ENCODE measurements at places on chromosomes 5 and 9. TPM values are rescaled to one million over a fixed set of nuclear protein-coding genes. Genes with fewer than 3 reads are reported as not detected.

The OR1J2 gene
- not detected for total RNA-seq

The PCDHA1 gene
- not detected for total RNA-seq

The OBP2B gene
- total RNA-seq, result not detected

The OGN gene
- total RNA-seq, result 0.27 TPM

The NUTM2F gene
- not detected for total RNA-seq

DNA sequence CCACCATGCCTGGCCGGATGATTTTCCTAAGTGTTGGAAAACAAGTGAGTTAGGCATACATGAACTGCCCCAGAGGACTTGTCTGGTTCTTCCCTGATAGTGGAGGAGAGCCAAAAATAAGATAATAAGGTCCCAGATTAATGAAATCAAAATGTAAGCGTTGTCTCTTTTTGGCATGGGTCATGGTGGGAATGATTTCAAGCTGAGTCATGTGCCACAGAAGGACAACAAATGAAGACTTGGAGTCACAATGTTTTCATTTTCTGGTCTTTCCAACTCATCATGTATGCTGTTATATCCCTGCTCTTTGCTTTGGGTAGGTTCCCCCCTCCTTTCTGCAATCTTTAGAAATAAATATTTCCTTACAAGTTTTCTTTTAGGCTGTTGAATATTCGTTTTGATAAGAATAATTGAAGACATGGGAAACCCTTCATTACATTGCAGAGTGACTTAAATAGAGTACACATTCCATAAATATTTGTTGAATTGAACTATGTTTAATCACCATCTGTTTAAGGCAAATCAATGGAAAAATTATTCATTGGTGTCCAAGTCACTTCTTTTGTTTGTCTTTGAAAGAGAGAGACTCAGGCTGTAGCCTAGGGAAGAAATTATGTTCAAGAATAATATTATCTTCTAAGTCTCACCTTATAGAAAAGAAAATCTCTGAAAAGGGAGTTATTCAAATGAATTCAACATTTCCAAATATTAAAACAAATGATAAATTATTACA lies 196.3 kb downstream of the CSNK1G3 start:
- DNase-seq, result no peak

DNA sequence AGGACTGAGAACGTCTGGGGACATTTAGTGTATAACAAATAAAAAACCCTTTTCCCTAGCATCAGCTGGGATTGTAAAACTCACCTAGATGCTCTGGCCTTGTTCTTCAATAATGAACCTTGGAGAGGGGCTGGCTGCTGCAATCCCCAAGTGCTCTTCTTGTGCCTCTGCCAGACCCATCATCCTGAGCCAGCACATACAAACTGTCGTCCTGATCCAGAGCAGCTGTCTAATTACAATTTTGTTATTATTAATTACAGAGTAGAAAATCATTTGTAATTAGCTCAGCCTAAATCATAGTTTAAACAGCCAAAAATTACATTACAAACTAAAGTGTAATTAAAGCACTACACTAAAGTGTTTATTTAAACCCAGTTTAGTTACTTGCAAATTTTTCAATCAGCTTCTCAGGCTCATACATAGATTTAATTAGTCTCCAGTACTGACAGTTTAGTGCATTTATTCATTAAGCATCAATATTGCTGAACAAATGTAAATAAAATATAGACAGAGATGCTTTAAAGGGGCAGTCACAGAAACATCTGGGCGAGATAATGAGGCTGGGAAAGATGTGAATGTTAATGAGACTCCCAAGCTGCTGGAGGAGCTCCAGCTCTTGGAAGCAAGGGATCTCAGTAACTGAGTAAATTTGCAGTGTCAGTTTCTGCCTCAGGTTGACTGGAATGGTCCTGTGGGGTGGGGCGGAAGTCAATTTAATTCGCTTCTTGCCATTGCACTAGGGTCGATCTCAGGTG lies 632.3 kb upstream of the TLE4 start:
- DNase-seq, result no peak

GRCh38 chr9:37491939-37492338 lies 6.2 kb downstream of the POLR1E start:
- DNase-seq, result no peak

DNA sequence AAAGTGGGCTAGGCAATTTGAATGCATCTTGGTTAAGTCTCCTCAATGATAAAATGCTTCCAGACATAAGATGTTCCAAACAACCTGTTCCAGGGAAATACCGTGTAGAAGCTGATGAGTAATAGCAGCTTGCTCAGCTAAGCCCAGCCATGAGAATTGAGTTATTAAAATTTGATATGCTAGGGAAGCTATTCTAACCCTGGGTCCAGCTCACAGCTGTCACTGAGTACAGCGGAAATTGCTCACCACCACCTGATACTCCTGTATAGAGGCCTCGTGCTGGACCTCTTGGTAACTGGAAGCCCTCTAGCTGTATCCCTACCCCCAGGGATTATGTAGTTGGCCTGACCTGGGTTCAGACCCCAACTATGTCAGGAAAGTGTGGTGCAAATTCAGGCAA lies 521.3 kb upstream of the TRPC7 start:
- DNase-seq, result no peak

DNA sequence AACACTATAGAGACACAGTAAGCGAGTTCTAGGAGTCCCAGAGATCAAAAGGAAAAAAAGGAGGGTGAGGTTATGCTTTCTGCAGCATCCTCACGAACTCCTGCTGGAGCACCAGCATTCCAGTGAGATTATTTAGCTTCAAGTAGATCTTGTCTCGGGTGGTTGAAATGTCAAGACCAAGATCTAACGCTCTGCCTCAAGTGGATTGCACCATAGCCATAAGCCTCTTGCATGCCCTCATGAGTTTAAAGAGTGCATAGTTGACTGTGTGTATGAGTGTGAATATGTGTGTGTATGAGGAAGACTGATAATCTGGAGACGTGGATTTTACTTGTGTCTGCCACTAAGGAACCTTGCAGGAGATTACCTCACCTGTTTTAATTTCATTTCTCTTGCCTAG lies 335.3 kb upstream of the ADAMTSL1 start:
- DNase-seq, result no peak

GRCh38 chr9:127233550-127233949 lies 31.0 kb upstream of the GARNL3 start:
- no peak for DNase-seq

GRCh38 chr5:168796593-168797580 lies 217.7 kb upstream of the PANK3 start:
- DNase-seq, result no peak

DNA sequence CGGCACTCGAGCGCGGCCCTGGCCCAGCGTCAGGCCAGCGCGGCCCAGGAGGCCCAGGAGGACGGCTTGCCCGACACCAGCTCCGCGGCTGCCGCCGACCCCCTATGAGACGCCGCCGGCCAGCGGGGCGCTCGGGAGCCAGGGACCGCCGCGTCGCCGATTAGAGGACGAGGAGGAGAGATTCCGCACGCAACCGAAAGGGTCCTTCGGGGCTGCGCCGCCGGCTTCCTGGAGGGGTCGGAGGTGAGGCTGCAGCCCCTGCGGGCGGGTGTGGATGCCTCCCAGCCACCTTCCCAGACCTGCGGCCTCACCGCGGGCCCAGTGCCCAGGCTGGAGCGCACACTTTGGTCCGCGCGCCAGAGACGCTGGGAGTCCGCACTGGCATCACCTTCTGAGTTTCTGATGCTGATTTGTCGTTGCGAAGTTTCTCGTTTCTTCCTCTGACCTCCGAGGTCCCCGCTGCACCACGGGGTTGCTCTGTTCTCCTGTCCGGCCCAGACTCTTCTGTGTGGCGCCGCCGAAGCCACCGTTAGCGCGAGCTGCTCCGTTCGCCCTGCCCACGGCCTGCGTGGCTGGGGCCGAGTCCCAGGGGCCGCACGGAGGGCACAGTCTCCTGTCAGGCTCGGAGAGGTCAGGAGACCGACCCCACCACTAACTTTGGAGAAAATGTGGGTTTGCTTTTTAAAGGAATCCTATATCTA lies 42.6 kb upstream of the CACNA1B start:
- no peak for DNase-seq
